NCI-H1930 (cell line): ENCODE measurements at places on chromosomes 16 and 17.

DNA sequence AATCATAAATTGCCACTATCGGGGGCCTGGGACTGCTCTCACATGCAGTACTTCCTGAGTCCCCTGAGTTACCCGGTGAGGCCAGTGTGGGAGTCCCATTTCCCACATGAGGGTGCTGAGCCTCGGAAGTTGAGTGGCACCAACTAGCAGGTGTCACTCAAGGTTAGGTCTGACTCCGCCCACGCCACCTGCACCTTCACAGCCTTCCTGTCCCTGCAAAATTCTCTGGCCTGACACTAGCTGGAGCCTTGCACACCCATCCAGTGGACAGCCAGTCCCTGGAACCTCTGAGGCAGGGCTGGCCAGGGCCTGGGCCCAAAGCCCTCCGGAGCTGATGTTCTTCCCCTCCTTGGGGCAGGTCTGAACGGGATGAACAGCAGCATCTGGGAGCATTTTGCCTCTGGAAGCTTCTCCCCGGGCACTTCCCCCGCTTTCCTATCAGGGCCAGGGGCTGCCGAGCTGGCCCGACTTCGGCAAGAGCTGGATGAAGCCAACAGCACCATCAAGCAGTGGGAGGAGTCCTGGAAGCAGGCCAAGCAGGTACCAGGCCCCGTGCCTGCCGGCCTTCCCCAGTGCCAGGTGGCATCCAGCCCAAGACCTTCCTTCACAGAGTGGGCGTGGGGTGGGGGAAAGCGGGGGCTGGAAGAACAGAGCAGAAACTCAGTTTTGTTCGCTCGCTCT, 21.9 kb downstream of the UNC13D start:
- no peak for DNase-seq

GRCh38 chr17:74864866-74865395, 5.2 kb upstream of the GRIN2C start:
- peak; percentile 45 for DNase-seq

DNA sequence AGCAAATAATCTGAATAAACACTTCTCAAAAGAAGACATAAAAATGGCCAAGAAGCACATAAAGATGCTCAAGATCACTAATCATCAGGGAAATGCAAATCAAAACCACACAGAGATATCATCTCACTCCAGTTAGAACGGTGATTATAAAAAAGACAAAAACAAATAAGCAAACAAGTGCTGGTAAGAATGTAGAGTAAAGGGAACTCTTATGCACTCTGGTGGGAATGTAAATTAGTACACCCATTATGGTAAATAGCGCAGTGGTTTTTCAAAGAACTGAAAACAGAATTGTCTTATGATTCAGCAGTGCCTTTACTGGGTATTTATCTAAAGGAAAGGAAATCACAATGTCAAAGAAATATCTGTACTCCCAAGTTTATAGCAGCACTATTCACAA, 343.2 kb downstream of the HAPSTR1 start:
- no peak for DNase-seq

- DNase-seq: no peak
Observed at GRCh38 chr16:68884401-68884800, 41.1 kb downstream of the TANGO6 start.

DNA sequence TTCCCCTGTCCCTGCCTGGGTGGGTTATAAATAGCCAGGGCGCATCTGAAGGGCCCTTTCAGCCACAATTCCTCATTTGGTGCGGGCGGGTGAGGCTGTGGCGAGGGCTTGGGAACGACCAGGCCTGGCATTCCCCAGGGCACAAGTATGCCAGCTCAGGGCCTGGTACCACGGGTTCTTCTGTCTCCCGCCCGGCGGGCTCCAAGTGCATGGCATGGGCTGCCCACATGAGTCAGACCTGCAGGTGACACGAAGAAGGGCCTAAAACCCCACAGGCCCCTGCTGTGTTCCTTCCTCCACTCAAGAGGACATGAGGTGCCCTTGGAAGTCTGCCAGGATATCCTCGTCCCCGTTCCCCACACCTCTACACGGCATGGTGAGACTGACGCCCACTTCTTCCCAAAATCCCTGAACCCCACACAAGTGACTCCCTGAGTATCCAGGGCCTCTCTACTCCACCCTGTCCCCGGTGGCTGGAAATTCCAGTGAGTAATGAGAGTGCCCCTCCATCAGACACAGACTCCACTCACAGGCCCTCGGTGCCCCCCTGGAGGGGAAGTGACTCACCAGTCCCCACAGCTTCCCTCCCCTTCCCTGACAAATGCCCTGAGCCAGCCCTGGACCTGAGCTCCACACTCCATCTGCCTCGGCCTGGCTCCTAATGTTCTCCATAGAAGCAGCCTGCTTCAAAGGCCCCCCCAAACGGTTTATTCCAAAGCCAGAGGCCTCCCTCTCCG, 68.8 kb downstream of the ABR start:
- DNase-seq: no peak

DNA sequence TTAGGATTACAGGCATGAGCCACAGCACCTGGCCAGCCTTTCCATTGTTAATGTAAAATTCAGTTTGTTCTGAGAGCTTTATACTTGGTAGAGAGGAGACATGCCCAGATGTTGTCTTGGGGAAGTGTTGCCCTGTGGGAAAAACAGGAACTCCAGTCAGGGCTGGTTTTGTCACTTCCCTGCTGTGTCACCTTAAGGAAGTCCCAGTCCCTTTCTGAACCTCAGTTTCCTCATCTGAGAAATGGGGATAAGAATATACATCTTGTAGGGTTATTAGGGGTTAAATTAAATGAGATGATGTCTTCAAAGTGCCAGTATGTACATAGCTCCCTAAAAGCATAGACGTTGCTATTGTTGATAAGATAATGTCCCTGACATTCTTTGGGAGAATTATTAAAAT, 25.3 kb downstream of the CLEC16A start:
- DNase-seq: no peak

- no peak for DNase-seq
Observed at GRCh38 chr16:10895053-10895946, 18.3 kb downstream of the CIITA start.

GRCh38 chr16:54098247-54098646, 188.3 kb downstream of the IRX3 start:
- DNase-seq: no peak

DNA sequence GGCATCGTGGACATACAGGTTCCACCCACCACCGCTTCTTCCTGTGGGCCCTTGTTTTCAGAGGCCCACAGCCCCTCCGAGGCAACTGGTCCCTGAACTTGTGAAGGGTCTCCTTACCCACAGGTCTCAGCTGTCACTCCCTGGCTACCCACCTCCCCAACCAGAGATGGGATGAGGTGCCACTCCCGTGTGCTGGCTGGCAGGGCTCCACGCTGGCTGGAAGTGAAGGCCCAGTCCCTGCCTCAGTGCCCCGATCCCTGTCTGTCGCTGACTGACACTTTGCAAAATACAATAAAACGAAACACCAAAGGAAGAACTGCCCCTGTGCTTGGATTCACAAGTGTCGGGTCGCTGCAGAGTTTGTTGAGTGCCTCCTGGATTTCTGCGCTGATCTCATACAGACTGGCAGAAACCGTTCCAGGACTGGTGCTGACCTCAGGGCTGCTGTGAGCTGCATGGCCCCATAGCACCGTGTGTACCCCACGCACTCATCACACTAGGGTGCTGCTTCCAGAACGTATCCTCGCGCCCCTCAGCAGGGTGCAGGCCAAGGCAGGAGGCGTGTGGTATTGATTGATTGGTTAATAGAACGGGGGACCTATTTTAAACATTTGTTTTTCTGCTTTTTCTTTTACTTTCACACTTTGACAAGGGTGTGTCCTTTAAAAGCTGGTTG, 57.0 kb downstream of the PGS1 start:
- no peak for DNase-seq

GRCh38 chr16:72989579-72990551, 58.1 kb downstream of the ZFHX3 start:
- DNase-seq: no peak

DNA sequence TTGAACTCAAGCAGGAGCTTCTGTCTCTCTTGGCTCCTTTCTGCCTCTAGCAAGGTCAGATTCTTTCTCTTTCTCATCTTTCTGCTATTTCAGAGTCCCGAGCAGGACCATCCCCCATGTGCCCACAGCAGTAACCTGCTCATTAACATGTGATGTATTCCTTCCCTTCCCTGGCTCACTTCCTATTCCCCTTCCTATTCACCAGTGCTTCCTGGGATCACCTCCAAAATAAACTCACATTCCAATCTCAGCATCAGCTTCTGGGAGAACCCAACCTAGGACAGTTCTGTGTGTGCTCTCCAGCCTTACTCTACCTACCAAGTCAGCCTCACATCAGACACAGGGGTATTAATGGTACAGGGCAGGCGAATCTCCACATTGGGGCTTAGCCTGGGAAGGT, 546.4 kb upstream of the SALL1 start:
- no peak for DNase-seq

- no peak for DNase-seq
Observed at GRCh38 chr17:6269478-6269877, 165.4 kb downstream of the AIPL1 start.

- DNase-seq: no peak
Observed at GRCh38 chr17:7005716-7006115, 6.7 kb upstream of the RNASEK start.

GRCh38 chr17:71412803-71413202, 708.0 kb upstream of the SOX9 start:
- DNase-seq: no peak
